Right ventricle myocardium inferior (tissue), 1 donor: ENCODE measurements at places on chromosomes 4 and X. TPM values are rescaled to one million over a fixed set of nuclear protein-coding genes. Genes with fewer than 3 reads are reported as not detected.

WAS gene
- 4.4 TPM for total RNA-seq

UXT gene
- total RNA-seq: 86.4 TPM

KLB gene
- 0.30 TPM for total RNA-seq

DAPP1 gene
- total RNA-seq: 0.73 TPM

USP17L15 gene
- total RNA-seq: not detected

DRP2 gene
- not detected for total RNA-seq

SLC10A6 gene
- total RNA-seq: 0.35 TPM

TXK gene
- total RNA-seq: 1.0 TPM
